ENCODE measurements at places on chromosomes 5 and 9.
A peak's percentile ranks its signal among the peaks of the same experiment; 100 is the strongest.

- no peak for DNase-seq
Measured at GRCh38 chr5:52995914-52996313, 6.8 kb downstream of the ITGA2 start.

DNA sequence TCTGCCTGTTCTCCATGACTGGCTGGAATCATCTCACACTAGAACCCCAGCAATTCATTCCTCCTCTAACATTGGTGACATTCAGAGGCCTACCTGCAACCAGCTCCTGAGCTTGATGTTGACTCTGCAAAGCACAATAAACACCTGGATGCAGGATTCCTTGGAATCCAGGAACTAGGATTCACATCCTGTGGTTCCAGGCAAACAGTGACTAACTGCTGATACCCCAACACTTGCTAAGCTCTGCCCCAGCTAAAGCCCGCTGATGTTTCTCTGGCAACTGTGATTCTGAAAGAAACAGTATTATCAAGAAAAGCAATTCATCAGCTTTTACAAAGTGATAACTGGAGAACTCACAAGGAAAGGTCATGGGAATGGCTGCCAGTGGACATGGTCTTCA lies 29.2 kb downstream of the SUSD1 start:
- DNase-seq: no peak

DNA sequence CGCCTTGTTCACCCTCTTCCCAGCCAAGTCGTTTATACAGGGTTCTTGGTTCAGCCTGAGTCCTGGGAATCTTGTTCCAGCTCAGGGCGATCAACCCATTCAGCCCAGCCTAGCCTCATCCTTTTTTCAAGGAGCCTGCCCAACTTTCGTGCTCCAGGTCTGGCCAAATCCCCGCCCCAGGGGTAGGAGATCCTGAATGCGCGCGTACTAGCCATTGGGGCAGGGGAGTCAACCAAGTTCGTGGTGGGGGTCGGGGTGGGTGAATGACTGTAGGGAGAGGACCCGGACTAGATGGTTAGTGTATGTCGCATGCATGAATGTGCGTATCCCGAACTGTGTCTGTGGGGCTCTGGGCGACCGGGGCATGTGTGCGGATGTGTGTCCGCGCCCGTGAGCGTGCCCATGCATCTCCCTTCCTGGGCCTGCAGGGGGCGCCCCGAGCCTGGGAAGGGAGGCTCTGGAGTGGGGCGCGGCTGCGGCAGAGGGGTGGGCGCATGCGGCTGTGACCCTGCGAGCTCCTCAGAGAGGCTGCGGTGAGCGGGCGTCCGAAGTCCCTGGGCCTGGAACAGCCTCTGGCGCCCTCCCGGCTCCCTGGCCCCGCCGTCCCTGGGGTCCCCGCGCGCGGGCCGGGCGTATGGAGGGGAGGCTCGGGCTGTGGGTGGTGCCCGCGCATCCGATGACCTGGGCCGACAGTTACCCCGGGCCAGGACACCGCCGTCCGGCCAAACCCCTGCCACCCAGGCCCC lies 8.7 kb downstream of the CCL21 start:
- peak; percentile 55 for DNase-seq

DNA sequence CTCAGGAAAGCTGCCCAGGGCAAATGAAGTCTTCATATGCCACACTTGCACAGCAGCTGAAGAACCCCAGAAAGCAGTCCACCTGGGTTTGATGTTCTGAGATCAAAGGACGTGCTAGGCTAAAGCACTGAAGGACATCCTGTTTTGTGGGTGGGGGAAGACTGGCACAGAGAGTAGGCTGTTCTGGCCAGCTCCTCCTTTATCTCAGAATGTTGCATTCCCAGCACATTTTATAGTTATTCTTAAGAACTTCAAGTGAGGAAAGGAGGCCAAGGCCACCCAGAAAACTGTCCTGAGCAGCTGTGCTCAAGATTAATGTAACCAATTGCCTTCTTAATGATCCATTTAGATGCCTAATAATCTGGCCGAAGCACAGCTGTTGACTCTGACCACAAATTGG lies 10.9 kb downstream of the SHOC1 start:
- DNase-seq: no peak

DNA sequence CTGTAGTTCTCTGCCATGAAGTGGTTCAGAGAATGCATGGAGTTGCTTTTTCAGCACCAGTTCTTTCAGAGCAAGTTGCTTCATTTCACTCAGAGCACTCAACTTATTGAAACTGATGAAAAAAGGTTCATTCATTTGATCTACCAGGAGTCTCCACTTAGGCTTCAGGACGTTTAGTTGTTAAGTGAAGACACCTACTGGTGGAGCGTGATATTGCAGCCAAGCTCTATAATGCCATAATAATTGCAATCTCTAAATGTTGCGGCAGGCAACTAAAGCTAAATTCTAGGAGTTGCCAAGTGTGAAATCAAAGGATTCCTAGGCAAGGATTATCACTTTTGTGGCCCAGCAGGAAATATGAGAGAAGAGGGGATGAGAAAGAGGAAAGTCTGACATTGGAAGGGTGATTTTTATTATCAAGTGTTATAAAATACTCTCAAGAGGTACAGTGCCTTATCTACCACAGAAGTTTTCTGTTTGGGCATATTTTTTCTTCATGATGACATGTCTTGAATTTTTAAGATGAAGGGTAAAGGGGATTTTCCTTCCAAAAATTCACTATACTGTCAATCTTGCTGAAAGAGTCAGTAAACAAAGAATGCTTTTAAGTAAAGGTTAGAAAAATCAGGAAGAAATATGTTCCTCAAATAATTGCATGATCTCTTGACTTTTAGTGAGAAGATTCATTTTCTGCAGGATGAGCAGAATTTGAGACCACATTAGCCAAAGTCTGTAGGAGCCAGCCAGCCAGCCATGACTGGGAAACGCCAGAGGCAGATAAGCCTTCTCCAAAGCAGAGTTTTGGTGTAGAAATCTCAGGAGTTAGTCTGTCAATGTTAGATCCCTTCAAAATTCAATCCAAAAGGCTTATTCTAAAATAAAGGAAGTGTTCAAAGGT lies 83.4 kb downstream of the SH3PXD2B start:
- DNase-seq: peak; percentile 56

GRCh38 chr9:71253011-71253410 lies 131.6 kb upstream of the TRPM3 start:
- DNase-seq: no peak

DNA sequence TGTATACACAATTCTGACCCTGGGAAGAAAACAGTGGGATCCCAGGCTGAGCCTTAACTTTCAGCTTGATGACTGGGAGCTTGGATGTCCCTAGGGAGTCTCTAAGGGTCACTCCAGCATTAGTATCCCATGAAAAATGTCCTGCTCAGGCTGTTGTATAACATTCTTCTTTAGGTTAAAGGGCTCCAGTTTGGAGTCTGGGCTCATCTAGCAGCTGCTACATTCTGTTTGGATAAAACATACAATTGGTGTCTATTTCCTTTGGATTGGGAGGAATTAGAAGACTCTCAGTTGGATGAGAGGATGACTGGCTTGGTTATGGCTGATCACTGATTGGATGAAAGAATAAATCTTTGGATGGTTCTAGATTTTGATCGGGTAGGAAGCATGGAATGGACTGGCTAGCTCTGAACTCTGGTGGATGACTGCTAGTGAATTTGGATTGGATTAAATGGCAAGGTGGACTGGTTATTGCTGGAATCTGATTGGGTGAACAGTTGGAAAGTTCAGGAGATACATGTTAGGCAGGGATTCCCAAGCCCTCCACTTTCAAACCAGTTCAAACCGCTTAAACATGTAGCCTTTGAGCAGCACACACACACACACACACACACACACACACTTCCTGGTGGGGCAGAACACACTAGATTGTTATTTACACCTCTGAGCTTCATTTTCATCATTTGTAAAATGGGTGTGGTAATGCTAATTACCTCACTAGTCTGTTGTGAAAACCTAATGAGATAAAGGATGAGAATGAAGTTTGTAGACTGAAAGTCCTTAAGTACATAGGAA lies 7.1 kb upstream of the MYOZ3 start:
- no peak for DNase-seq

GRCh38 chr5:141765896-141766551 lies 84.0 kb upstream of the ARAP3 start:
- DNase-seq: no peak
